ENCODE measurements at places on chromosomes 7 and 10.

- DNase-seq = no peak
Observed at GRCh38 chr10:53135213-53135896, 362.8 kb upstream of the MBL2 start.

GRCh38 chr7:4612939-4613841 is 68.9 kb upstream of the FOXK1 start:
- no peak for DNase-seq

DNA sequence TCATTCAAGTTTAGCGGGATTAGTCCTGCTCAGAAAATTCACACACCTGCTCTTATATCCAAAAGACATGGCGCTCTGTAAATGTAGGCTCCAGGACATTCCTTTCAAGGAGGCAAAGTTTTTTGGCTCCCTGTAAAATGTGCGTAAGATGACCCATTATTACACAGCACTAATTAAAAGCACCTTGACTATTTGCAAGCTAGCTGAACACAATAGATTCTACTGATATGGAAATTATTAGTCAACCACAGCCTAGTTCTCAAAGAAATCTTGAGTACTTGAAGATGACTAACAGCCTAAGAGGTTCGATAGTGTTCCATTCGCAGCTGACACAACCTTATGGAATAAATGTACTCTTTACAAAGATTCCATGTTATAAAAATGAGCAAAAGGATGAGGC is 175.2 kb downstream of the BMPER start:
- no peak for DNase-seq

- no peak for DNase-seq
Observed at GRCh38 chr7:153543232-153543631, 509.0 kb upstream of the DPP6 start.

All from stimulated activated CD4-positive, alpha-beta T cell treated with anti-CD3 and anti-CD28 coated beads, Interleukin-4, amount 100 ng/mL, for 48 hours (primary cell).